ENCODE measurements at places on chromosomes 1 and 21.

DNA sequence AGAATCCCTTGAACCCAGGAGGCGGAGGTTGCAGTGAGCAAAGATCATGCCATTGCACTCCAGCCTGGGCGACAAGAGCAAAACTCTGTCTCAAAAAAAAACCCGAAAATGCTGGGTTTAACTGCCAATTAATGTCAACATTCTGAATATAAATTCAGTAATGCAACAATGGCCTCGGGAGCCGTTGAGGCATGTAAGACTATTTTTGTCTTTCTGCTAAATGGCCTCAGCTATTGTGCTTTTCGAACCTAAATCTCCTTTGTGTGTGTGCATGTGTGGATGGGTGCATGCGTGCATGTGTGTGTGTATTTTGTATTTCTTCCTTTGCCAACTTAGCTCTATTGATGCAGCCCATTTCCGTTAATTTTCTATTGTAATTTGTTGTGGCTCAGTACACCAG is 31.6 kb downstream of the CLIC4 start:
- DNase-seq: no peak

- DNase-seq: peak; percentile 92
These were observed 2.8 kb upstream of the ZBTB7B start for GRCh38 chr1:154999571-155000410.

DNA sequence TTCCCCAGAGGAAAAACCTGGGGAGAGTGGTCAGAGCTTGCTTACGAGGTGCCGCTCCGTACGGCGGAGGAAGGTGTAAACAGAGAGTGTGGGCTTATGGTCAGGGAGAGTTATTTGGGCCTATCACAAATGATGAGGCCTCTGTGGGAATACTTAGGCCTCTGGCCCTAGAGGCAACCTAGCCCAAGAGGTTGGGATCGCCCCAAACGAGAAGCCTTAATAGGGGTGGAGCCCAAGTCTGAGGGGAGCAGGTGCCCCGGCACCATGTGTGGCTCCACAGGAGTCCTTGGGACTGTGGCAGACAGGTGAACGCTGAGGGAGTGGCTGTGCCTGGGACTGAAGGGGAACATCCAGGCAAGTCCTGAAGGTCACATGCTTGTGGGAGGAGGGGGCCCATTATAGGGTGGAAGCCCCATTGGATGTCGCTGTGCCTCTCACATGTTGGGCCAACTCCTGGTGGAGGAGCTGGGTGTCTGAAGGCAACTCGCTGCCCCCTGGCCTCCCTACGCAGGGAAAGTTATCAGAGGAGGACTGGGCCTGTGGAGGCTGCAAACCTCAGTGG is 135.1 kb downstream of the ZSCAN20 start:
- no peak for DNase-seq

GRCh38 chr1:212899845-212900244 is 41.8 kb downstream of the FLVCR1 start:
- DNase-seq: no peak

- DNase-seq: no peak
These were observed 15.5 kb downstream of the LEPR start for GRCh38 chr1:65435987-65436386.

- no peak for DNase-seq
These were observed 96.1 kb upstream of the DPT start for GRCh38 chr1:168825129-168825528.

GRCh38 chr21:46161633-46162592 is 6.5 kb upstream of the FTCD start:
- no peak for DNase-seq

- DNase-seq: no peak
These were observed 225.2 kb upstream of the TNR start for GRCh38 chr1:175968486-175969172.

- no peak for DNase-seq
These were observed 3.5 kb downstream of the NBL1 start for GRCh38 chr1:19647643-19648042.

DNA sequence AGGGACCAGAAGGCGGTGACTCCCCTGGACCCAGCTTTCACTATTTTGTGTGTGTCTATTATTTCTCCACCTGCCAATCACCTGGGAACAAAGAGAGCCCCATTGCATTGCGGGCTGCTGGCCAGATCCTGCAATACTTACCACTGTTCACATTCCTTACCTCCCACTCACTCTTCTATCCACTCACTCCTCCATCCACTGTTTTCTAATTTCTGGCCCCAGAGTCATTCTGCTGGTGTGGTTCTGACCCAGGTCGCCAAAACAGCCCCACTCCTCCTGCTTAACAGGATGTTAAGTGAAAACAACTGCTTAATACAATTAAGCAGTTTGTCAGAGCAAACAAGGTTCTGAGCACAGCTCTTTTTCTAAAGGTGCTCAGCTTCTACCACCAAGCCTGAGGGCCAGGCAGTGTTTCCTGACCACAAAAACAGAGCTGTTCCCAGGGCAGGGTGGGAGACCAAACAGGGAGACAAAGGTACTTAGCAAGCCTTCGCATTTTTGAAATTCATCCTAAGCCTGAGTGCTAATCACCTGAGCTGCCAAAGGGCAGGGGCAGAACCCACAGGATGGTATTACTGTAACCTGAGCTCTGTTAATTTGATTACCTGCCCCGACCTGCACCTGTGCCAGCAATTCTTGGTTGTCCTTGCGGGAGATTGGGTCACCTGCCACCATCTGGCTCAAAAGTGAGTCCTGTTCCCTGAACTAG is 38.5 kb upstream of the EFCAB14 start:
- DNase-seq: no peak

DNA sequence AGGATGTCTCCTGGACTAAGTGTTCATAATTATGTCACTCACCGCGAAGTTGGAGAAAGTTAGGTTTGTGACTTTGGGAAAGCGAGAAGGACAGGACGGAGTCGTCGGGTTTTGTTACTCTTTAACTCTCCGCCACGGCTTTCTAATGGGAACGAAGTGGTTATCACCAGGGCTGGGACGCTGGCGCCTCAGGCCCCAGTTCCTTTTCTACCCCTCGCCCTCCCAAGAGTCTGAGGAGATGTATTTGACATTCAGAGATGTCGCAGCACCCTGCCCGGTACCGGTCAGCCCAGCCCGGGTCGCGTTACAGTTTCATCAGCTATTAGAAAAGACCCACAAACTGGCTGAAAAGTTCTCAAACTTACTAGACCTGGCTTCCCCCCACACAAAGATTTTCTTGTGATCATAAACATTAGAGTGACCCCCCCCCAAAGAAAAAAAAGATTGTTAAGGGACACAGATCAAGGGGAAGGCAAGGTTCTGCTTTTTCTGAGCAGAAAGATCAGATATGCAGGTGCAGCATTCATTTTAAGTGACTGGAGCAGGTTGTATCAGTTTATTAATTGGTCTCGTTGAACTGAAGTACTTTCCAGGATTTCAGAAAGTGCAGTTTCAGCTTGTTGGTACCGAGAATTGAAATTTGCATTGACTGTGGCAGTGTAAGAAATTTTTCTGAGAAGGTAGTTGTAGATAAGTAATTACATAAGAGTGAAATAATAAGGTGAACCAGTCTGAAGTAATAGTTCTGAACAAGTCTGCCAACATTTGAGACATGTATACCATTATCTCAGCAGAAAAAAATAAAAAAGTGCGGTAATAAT is 859 bp upstream of the ZBTB18 start:
- peak; percentile 46 for DNase-seq

- DNase-seq: no peak
These were observed 8.6 kb upstream of the RAB29 start for GRCh38 chr1:205783904-205784303.

DNA sequence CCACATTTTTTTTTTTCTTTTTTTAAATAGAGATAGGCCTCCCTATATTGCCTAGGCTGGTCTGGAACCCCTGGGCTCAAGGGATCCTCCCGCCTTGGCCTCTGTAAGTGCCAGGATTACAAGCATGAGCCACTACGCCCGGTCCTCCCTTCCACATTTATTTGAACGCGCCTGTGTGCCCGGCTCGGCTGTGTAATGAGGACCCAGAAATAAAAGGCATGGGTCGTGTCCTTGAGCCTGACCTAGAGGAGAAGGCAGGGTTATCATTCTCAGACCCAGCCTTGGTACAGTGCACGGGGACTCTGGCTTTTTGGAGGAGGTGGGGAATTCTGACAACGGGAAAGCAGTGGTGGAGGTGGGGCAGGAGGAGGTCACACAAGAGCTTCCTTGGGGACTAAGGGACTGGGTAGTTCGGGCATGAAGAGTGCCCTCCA is 841 bp downstream of the CENPF start:
- peak; percentile 51 for DNase-seq

DNA sequence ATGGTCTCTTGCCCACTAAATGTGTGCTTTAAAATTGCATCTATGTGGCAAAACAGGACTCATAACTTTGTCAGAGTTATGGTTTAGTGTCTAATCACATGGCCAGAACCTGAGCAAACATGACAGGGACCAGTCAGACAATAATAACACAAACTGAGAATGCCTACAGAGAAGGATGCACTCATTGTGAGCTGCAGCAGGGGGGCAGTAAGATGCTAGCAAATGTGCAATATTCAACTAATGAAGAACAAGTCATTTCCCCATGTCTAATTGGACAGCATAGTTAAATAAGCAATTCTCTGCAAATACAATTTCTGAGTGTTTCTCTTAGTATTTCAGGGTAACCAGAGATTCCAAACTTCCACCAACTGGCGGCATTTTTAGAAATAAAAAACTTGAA is 30.8 kb downstream of the SPAG17 start:
- peak; percentile 68 for DNase-seq

GRCh38 chr1:86687595-86687994 is 16.8 kb upstream of the SH3GLB1 start:
- DNase-seq: peak; percentile 59

DNA sequence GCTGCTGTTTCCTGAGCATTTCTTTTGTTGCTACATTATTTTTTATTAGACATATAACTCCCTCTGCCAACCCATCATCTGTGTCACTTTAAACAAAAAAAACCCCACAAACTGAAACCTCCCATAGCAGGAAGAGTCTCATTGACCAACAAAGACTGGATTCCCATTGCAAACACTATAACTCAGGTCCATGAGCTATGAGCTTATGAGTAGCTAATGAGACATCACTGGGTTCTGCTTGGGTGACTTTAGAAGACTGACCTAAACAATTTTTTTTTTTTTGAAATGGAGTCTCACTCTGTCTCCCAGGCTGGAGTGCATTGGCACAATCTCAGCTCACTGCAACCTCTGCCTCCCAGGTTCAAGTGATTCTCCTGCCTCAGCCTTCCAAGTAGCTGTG is 212.8 kb downstream of the LTN1 start:
- no peak for DNase-seq

GRCh38 chr1:71080230-71080738 is 551 bp downstream of the ZRANB2 start:
- DNase-seq: peak; percentile 64

DNA sequence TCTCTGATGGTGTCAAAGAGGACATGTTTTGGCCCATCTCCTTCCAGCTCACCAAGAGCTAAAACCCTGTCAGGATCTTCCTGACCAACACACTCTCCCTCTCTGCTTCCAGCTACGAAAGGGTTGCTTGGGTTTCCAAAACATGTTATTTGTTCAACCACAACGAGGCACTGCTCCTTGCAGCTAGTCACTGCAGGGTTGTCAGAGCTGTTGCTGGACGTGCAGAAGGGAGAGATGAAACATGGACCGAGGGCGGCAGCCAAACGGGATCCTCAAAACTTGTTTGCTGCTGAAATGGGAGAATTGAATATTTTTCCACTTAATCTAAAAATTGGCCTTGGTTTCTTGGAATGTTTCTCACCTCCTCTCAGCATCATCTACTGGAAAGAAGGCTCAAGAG is 12.4 kb downstream of the ZBTB18 start:
- no peak for DNase-seq

GRCh38 chr1:52294580-52294979 is 71.4 kb downstream of the CC2D1B start:
- no peak for DNase-seq

- no peak for DNase-seq
These were observed 78.8 kb upstream of the NR5A2 start for GRCh38 chr1:199948587-199949280.

- peak; percentile 75 for DNase-seq
These were observed 18.7 kb downstream of the MFSD2A start for GRCh38 chr1:39973503-39974135.

- DNase-seq: no peak
These were observed 725.2 kb downstream of the PTPRU start for GRCh38 chr1:29961293-29962059.

DNA sequence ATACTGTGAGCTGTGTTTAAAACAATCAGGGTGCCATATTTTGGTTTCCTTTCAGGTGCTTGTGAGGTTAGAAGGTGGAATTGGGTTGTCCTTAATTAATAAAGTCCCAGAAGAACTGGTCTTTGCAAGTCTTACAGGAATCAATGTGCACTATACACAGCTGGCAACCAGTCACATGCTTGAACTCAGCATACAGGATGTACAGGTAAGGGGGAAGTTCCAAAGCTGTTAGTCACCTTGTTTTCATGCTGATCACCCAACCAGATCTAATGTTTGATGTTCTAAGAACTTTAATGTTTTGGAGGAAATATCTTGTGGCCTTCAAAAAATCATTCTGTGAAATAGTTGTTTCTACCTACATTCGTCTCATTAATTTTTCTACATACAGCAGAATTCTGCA is 156.3 kb downstream of the VPS13D start:
- DNase-seq: no peak

DNA sequence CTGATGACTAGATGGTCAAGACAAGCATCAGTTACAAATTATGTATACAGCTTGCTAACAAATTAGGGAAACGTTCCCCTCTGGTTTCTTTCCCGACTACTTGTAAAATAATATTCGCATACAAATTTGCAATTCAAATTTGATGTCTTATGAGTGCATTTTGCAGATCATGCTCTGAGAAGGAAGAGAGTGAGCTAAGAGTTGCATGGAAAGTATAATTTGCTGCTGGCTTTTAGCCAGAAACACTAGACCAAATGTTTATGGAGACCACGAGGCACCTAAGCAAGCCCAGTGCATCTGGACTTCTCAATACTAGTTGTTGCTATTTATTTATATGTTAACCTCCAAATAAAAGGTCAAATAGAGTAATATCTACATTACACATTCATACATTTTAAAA is 216.0 kb downstream of the SMYD3 start:
- no peak for DNase-seq

GRCh38 chr1:184649451-184649888 is 105.2 kb downstream of the EDEM3 start:
- no peak for DNase-seq

- DNase-seq: no peak
These were observed 8.7 kb downstream of the TFF3 start for GRCh38 chr21:42306366-42307035.

DNA sequence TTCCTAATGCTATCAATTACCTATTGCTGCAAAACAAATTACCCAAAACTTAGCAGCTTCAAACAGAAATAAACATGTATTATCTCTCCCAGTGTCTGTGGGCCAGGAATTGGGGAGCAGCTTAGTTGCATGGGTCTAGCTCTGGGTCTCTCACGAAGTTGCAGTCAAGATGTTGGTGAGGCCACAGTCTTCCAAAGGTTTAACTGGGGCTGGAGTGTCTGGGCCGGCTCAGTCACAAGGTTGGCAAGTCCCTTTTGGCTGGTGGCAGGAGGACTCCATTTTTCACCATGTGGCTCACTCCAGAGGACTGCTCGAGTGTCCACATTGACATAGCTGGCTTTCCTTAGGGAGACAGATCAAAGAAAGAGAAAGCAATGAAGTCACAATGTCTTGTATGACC is 5.0 kb upstream of the LRP8 start:
- DNase-seq: no peak

GRCh38 chr21:31911138-31911907 is 38.5 kb downstream of the HUNK start:
- no peak for DNase-seq
